Activated CD8-positive, alpha-beta memory T cell treated with anti-CD3 and anti-CD28 coated beads, Interleukin-2, amount 10 ng/mL, durations not matched to agents 7 days and 5 days (primary cell): ENCODE measurements at places on chromosomes 16 and 17. TPM values are rescaled to one million over a fixed set of nuclear protein-coding genes. Genes with fewer than 3 reads are reported as not detected.

BEAN1 gene
- not detected for total RNA-seq

KRTAP29-1 gene
- total RNA-seq = not detected

THAP11 gene
- total RNA-seq = 52.7 TPM

RFWD3 gene
- 121 TPM for total RNA-seq

AIPL1 gene
- total RNA-seq = not detected

DNA sequence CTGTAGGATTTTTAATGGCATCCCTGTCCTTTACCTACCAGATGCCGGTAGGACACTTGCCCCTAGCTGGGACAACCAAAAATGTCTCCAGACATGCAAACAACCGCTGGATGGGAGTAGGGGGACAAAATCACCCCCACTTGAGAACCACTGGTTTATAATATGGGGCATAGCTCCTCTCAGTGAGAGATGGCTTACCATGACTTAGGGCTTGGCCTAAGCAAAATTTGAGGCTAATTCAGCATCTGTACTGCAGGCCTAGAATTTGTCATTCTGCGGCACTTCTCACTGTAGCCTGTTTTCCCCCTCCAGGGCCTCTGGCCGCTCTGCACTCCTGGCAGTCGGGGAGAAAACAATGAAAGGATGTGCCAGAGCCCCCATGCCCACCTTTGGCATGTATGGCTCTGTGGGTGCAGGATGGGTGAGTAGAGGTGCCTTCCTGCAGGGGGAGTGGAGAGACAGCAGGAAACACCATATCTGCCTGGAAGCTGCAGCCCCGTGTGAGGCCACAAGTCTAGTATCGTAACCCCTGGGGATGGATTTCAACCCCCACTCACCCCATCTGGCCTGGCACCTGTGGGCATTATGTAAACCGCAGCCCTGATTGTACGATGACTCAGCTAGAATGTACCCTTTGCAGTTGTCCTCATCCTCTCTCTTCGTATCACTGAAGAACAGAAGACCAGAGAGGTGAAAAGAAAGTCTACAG, 268.1 kb downstream of the SOX9 start:
- H3K27me3 ChIP-seq = no peaks in the 10 kb centered on the region
- H3K27ac ChIP-seq = no peak overlapping the region
- no peaks in the 10 kb centered on the region for H3K36me3 ChIP-seq
- no peak overlapping the region for H3K4me3 ChIP-seq
- no peaks in the 10 kb centered on the region for H3K4me1 ChIP-seq
- DNase-seq = no peak

- peak overlapping the region; percentile 92 for H3K27ac ChIP-seq
- no peak for DNase-seq
- H3K4me3 ChIP-seq = no peak overlapping the region
- H3K27me3 ChIP-seq = no peaks in the 10 kb centered on the region
- peaks cover 11% of the 10 kb centered on the region for H3K36me3 ChIP-seq
Measured at GRCh38 chr16:4663777-4664465, 29.4 kb upstream of the NUDT16L1 start.

DNA sequence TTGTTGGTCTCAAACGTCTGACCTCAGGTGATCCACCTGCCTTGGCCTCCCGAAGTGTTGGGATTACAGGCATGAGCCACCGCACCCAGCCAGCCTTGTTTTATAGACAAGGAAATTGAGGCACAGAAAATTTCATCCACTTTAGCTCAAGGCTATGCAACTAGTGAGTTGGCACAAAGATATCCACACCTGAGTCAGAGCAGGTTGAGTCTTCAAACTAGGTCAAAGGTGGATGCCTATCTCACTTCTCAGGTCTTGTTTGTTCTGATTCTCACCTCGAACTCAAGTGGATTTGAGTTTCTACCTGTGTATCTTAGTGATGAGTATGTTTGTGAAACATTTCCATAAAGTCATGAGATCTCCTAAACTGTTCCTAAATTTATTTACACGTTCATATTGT, 35.6 kb upstream of the GAS7 start:
- no peak overlapping the region for H3K27ac ChIP-seq
- no peaks in the 10 kb centered on the region for H3K36me3 ChIP-seq
- H3K4me1 ChIP-seq = no peaks in the 10 kb centered on the region
- no peak overlapping the region for H3K4me3 ChIP-seq

- peak overlapping the region; percentile 92 for H3K27ac ChIP-seq
- no peak for DNase-seq
- H3K4me1 ChIP-seq = peaks cover 34% of the 10 kb centered on the region
- H3K36me3 ChIP-seq = peaks cover 3% of the 10 kb centered on the region
- H3K27me3 ChIP-seq = no peaks in the 10 kb centered on the region
Measured at GRCh38 chr17:77646046-77646430, 312.5 kb upstream of the TNRC6C start.

DNA sequence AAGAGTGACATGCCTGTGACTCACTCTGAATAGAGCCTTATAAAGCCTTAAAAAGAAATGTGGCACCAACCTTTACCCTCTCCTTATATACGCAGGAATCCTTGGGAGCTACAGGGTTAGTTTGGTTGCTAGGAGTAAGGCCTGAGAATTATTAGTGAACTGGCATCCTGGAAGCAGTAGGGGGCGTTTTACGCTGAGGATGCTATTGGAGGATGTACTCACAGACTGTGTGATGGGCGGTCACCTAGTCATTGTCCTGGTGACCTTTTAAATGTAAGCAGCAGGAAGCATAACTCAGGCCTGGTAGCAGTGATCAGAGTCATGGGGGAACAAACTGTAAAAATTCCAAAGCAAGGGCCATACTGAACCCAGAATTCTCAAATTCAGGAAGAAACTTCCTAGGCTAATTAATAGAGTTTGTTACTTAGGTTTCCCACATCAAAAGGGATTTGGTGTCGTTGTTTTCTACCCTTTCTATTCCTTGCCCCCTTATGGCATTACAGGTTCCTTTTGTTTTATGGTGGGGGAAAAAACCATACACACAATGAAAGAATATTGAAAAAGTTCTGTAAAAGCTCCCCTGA, 153.8 kb downstream of the SNX11 start:
- H3K27me3 ChIP-seq = no peaks in the 10 kb centered on the region
- H3K27ac ChIP-seq = no peak overlapping the region
- peaks cover 4% of the 10 kb centered on the region for H3K36me3 ChIP-seq

DNA sequence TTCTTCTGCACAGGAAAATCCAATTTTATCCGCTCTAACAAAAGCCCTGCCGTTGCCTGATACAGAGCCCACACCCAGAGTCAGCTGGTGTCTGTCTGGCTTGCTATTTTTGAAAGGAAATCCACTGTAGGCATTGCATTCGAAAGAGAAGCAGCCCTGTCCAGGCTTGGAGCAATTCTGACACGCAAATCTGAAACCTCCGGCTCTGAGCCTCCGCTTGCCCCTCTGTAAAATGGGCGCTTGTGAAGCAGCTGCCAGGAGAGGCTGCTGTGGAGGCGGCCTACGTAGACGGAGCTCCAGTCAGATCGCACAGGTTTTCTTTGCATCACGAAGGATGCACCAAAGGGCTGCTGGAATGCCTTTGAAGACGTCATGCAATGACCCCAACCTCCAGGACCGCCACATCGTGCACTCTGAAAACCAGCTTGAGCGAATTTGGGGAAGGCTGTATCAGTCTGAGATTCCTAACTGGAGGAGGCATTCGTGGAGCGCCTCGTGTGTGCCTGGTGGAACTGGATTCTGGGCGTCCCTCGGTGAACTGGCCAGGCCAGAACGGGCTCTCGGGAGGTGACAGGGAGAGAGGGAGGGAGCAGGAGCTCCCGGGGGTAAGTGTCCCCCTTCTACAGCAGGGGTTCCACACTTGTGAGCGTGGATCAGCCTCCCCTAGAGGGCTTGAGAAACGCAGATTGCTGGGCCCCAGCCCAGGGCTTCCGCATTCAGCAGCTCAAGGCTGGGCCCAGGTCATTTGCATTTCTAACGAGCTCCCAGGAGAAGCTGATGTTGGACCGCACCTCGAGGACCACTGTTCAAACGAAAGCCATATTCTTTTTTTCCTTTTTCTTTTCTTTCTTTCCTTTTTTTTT, 215.5 kb downstream of the MRTFB start:
- peak; percentile 54 for DNase-seq
- peaks cover 20% of the 10 kb centered on the region for H3K4me1 ChIP-seq
- peak overlapping the region; percentile 80 for H3K4me3 ChIP-seq
- H3K36me3 ChIP-seq = peaks cover 3% of the 10 kb centered on the region
- peak overlapping the region; percentile 68 for H3K27ac ChIP-seq

GRCh38 chr17:17241656-17242055, 4.7 kb upstream of the FLCN start:
- peaks cover 5% of the 10 kb centered on the region for H3K36me3 ChIP-seq
- no peak overlapping the region for H3K4me3 ChIP-seq
- peaks cover 13% of the 10 kb centered on the region for H3K4me1 ChIP-seq
- DNase-seq = no peak
- no peak overlapping the region for H3K27ac ChIP-seq
- no peaks in the 10 kb centered on the region for H3K27me3 ChIP-seq

- H3K27ac ChIP-seq = peak overlapping the region; percentile 34
Measured at GRCh38 chr17:42311240-42312034, 23.1 kb downstream of the STAT5A start.

GRCh38 chr17:82031303-82031884, at the start of gene RAC3:
Gene RAC3 (plus strand): TSS chr17:82031678. CDS start chr17:82031762, 84 bp downstream.
- no peaks in the 10 kb centered on the region for H3K27me3 ChIP-seq
- no peak for DNase-seq
- H3K4me1 ChIP-seq = peaks cover 28% of the 10 kb centered on the region
- H3K36me3 ChIP-seq = peaks cover 10% of the 10 kb centered on the region
- peak within 1 kb of the TSS; percentile 59 for H3K27ac ChIP-seq
- peak within 1 kb of the TSS; percentile 70 for H3K4me3 ChIP-seq
